NCI-H446 treated with DMSO at 0.1 percent for 48 hours (cell line): ENCODE measurements at places on chromosomes 5 and 9.

DNA sequence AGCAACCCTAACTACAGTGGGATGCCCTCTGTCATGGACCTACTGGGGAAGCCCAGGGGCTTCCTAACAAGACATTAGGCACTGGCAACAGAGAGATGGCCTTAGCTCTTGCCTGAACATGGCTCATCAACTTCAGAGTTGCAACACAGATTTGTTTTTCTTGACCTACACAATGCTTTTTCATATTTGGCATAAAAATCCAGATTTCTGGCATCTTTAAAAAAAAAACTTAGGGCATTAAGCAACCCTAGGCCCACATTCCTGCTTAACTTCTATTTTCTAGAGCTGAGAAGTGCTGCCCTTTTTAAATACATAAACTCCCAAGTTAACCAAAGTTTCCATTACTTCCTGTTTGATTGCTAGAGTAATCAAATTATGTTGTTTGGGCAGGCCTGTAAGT lies 8.0 kb downstream of the GRIA1 start:
- DNase-seq: no peak

DNA sequence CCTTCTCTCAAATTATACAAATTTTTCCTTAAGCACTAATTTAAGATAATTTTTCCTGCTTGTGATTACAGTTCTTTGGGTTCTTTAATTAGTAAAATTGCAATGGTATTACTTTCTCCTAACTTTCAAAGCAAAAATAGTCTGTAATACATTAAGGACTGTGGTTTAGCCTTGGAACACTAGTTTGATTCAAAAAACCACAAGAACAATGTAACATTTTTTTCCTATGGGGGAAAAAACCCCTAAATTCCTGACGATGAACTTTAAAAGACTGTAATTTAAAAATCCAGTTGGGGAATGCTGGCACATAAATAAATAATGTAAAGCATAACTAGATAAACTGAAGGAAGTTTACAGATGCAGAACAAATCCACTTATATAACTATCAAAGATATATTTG lies 65.3 kb downstream of the CDC14B start:
- no peak for DNase-seq

DNA sequence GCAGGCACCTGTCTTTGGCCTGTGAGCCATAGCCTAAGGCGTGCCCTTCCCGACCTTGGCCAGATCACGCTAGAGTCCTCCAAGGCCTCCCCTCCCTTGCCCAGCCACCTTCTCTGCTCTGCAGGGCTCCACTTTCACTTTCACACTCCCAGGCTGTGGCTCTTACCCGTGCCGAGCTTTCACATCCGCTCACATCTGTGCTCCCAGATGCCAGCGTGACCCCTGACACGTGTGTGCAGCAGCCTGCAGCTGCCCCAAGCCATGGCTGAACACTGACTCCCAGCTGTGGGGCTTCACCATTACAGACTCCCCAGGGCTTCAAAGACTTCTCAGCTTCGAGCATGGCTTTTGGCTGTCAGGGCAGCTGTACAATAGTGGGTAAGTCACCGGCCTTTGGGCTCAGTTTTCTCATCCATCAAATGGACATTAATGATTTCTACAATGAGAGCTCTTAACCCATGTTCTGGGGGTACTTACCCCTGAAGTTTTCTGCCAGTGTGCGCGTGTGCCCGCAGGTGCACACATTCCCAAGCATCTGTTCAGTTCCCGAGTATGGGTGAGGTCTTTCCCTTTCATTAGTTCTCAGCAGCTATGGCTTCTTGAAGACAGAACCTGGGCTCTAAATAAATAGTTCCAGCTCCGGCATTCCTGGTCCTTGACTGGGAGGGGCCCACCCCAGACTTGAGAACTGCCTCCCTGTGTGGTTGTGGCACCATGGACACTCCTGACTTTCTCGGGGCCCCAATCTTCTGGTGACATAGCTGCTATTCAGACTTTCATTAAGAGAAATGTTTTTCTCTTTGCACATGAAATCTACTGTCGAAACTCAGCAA lies 118.6 kb downstream of the RGS3 start:
- DNase-seq: no peak

GRCh38 chr9:1051584-1052275 lies 1.6 kb downstream of the DMRT2 start:
- DNase-seq: no peak

GRCh38 chr9:73667749-73668148 lies 516.1 kb downstream of the ANXA1 start:
- no peak for DNase-seq

GRCh38 chr5:127014573-127014972 lies 15.8 kb downstream of the MARCHF3 start:
- DNase-seq: no peak

DNA sequence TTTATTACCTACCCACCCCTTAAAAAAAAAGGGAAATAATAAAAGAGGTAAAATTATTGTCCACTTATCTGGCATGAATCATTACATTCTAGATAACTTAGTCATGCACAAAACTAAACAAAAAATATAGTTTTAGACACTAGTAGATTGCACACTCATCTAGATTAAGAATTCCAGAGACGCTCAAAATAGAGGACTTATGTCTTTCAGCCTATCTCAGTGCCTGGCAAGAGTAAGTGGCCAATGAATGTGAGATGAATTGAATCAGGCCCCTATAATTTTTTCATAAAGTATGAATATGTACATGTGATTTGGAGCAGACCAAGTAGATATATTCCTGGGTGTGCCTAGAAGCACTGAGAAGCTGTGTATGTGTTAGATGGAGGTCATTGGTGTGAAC lies 2.0 kb upstream of the RXFP3 start:
- DNase-seq: no peak
